ENCODE measurements at places on chromosomes 12 and 14. TPM values are rescaled to one million over a fixed set of nuclear protein-coding genes. Genes with fewer than 3 reads are reported as not detected.

Gene PELI2
- 31.9 TPM for polyA plus RNA-seq

GRCh38 chr12:119082016-119082415 is 96.7 kb upstream of the HSPB8 start:
- DNase-seq = no peak

Gene DDN
- 75.3 TPM for polyA plus RNA-seq

GRCh38 chr12:95241761-95242506 is 24.3 kb downstream of the VEZT start:
- no peak for DNase-seq

Gene FUT8
- polyA plus RNA-seq = 17.6 TPM

DNA sequence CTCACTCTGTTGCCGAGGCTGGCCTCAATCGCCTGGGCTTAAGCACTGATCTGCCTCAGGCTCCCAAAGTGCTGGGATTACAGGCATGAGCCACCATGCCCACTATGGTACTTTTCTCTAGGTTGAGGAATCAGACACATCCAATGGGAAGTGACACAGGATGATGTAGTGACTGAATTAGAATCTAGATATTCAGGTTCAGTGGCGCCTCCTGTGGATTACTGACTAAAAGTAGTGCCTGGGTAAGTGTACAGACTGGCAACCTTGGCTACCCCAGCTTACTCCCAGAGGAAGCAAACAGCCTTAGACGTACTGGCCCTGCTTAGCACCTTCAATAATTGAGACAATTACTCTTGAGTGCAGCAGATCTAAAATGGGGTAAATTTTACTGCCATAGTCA is 22.8 kb downstream of the GALNT8 start:
- DNase-seq = no peak

- DNase-seq = no peak
These were observed 28.0 kb upstream of the C14orf132 start for GRCh38 chr14:96011131-96011530.

DNA sequence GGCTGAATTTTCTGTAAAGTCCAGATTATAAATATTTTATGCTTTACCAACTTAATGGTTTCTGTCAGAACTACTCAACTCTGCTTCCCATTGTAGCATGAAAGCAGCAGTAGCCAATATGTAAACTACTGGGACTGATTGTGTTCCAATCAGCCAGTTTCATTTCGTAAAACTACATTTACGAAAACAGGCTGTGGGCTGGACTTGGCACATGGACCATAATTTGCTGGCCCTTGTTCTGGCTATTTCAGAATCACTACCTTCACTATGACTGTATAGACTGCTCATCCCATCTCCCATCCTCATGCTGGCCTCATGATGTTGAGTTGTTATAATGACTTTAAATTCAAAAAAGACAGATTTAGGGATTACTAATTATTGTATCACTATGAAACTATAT is 38.7 kb downstream of the FAR2 start:
- no peak for DNase-seq

Gene TEAD4
- polyA plus RNA-seq = 24.6 TPM

GRCh38 chr14:87869619-87870583 is 123.1 kb downstream of the GALC start:
- no peak for DNase-seq

- no peak for DNase-seq
These were observed 109.4 kb downstream of the DACT1 start for GRCh38 chr14:58747181-58747580.

DNA sequence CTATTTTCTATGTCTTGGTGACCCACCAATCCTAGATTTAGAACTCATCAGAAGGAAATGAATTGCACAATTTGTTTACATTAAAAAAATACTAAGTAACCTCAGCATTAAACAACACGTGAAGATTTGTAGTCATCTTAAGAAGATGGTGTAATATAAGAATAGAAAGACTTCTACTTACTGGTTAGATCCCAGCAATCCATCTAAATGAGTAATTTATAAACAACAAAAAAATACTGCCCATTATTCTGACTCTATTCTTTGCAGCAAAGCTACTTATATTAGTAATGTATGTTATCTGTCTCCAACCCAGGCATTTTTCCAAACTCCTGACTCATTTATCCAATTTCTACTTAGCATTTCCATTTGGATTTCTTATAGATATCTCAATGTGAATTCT is 67.8 kb downstream of the CD163L1 start:
- no peak for DNase-seq

DNA sequence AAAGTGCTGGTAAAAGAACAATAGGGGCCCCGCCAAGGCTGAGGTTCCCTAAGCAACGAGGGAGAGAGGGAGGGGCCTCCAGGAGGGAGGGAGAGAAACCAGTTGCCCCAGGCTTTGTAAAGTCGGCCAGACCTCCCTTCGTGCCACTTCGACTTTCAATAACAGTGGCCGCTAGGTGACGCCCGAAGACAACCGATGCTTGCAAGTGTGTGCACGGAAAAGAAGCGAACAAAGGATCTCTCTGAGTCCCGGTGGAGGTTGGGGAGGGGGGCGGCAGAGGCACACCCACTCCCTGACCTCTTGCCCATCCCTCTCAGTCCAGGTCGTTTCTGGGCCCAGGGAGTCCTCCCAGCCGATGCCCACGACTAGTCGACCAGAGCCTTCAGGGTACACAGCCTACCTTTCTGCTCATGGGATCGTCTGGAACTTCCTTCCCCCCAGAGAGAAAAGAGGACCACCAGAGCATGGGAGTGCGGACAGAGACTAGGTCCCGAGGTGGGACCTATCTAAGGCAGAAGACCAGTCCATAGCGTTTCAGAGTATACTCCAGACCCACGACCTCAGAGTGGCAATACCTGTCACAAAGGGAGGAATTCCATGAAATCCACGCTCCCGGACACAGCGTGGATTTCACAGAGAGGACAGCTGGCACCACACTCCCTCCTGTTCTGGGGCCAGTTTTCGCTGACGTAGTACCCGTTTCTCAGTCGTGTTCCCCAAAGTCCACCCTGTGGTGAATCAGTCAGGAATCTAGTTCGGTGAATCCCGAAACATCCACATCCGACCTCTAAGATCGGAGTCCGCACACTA is 262.7 kb upstream of the ALG10B start:
- DNase-seq = no peak

GRCh38 chr14:76644855-76645518 is 116.3 kb upstream of the VASH1 start:
- peak; percentile 25 for DNase-seq

- no peak for DNase-seq
These were observed at the start of gene TBX5 for GRCh38 chr12:114405519-114406271. Gene TBX5, minus strand, starts transcription at chr12:114406144. Its CDS starts 2,246 bp downstream, at chr12:114403898.

GRCh38 chr14:90168425-90169105 is 87.8 kb upstream of the PSMC1 start:
- DNase-seq = no peak

GRCh38 chr14:93003945-93004698 is 81.2 kb downstream of the CHGA start:
- no peak for DNase-seq

Gene SYT1
- polyA plus RNA-seq = 22.0 TPM

Gene FAM186B
- polyA plus RNA-seq = 3.0 TPM

Gene ABCC9
- polyA plus RNA-seq = 28.2 TPM

DNA sequence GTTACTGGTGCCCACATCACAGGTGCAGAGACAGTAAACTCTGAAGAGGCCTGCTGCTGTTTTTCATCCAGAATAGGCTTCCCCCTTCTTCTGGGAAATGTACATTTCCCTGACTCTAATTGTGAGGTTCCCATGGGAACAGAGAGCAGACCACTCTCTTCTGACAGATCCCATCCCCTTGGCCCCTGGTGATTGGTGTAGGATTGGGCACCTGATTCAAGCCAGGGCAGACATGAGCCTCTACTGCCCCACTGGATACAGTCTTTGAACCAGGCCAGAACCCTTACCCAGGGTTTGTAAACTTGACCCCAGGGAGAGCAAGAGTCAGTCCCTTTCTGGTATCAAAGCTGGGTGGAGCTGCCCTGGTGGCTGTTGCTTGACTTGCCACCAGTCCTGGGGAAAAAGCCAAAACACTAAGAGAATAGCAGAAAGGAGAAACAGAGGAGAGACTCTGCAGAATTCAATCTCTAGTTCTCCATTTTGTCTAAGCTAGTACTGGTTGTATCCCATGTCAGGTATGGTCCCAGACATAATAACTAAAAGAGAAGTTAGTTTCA is 14.8 kb upstream of the NFYB start:
- DNase-seq = no peak

GRCh38 chr12:64700532-64700931 is 58.7 kb downstream of the GNS start:
- DNase-seq = no peak

GRCh38 chr12:28192125-28192524 is 1.9 kb downstream of the CCDC91 start:
- no peak for DNase-seq

- no peak for DNase-seq
These were observed 161.5 kb downstream of the RPS29 start for GRCh38 chr14:49424436-49425331.

DNA sequence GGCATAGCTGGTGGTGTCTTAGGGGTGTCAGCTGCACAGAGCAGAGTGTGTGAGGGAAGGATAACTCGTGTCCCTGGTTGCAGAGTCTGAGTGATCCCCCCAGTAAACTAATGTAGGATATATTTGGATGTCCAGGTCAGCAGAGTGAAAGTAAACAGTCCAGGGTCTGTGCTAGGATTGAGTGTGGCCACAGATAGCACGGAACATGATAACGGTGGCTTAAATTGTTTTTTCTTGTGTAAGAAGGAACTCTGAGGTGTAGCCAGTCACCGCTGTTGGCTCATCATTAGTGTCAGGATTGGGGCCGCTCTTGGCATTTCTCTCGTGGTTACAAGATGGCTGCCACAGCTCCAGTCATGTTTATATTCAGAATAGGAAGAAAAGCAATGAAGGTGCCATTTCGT is 97.3 kb downstream of the DERA start:
- DNase-seq = no peak

DNA sequence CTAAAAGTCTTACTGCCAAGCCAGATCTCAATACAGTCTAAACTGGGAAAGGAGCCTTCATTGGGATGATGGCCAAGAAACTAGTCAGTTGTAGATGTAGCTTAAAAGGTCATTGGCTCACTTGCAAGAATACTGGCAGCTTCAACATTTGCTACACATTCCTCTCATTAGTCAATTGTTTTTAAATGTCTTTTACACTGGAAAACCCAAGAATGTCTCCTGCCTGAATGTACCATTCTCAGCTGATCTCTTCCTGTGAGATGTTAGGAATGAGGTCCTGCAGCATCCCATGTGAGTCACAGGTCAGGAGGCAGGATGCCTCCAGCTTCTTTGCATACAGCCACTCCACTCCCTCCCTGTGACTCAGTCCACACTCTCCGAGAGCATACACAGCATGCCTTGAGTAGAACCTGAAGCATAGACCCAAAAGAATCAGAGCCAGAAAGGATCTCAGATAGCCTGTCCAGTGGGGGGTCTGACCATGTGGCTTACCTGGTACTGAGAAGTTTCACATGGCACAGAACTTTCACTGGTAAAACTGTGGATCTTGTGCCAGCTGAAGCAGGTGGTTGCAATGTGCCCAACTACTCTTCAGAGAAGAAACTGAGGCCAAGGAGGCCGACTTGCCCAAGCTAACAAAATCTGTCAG is 56.0 kb upstream of the HECTD1 start:
- DNase-seq = no peak

DNA sequence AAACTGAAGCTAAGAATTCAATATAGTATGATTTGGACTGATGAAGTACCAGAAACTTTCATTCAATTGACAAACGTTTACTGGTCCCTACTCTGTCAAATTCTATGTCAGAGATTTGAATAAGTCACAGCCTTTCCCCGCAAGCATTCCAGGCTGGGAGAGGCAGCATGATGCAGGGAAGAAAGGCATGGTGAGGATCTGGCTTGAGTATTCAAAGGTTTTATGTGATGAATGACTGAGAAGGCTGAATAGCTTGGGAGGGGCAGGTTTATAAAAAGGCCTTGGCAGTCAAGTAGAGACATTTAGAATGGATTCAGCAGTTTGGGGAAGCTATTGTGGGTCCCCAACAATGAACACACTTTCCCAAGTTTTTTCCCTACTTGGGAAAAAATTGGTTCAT is 431.8 kb downstream of the DPF3 start:
- no peak for DNase-seq

Gene KRT2
- not detected for polyA plus RNA-seq

DNA sequence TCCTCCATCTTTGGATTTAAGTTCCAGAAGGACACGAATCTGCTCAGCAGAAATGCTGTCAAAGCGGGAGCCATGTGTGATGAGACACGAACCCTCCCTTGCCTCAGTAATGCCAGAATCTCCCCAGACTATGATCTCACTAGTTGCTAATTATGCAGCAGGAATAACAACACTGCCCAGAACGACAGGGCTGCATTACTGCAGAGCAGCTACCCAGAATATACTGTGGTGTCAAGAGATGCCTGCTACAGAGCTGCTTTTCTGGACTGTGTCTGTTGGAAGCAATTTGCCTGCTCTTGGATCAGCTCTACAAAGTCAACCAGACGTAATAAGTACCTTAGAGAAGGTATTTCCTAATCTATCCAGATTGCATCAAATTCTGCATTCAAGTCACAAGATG is 5.5 kb downstream of the CSRNP2 start:
- no peak for DNase-seq

Gene GOLGA5
- 39.4 TPM for polyA plus RNA-seq

Gene HOXC13
- 0.11 TPM for polyA plus RNA-seq

DNA sequence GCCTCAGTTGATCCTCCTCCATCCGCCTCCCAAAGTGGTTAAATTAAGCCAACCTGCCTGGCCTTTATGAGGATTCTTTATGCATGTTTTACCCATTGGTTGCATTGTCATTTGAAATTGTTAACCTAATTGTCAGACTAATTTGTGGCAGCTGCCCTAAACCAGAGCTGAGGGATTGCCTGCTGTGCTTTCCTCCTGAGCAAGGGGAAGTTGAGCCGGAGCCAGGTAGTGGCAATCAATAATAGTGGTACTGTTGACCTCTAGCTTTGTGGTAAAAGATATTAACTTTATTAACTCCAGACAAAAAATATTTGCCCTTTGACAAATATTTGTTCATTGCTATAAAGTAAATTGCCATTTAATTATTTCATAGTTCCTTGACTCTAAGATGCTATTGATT is 5.6 kb upstream of the HEBP1 start:
- no peak for DNase-seq

- DNase-seq = no peak
These were observed 8.1 kb upstream of the STX2 start for GRCh38 chr12:130847112-130847511.

Gene VDR
- polyA plus RNA-seq = 4.8 TPM

DNA sequence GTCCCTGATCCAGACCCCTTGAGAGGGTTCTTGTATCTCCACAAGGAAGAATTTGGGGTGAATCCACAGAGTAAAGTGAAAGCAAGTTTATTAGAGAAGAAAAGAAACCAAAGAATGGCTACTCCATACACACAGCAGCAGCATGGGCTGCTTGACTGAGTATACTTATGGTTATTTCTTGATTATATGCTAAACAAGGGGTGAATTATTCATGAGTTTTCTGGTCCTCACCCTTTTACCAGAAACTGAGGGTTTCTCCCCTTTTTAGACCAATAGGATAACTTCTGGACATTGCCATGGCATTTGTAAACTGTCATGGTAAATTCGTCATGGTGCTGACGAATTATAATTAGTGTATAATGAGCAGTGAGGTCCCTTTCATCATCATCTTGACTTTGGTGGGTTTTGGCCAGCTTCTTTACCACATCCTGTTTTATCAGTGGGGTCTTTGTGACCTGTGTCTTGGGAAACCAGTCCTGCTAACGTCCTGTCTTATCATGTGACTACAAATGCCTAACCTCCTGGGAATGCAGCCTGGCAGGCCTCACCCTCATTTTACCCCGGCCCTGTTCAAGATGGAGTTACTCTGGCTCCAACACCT is 121.9 kb downstream of the SPTSSA start:
- DNase-seq = no peak

Gene LPAR5
- 1.3 TPM for polyA plus RNA-seq

- DNase-seq = no peak
These were observed 275.0 kb downstream of the ALG10 start for GRCh38 chr12:34297126-34297789.

Gene FOXM1
- polyA plus RNA-seq = 26.6 TPM

Measured in renal cortex interstitium (tissue), 15 donors.